Osteocyte (in vitro differentiated cells): ENCODE measurements at places on chromosomes 6 and 20. TPM values are rescaled to one million over a fixed set of nuclear protein-coding genes. Genes with fewer than 3 reads are reported as not detected.

DNA sequence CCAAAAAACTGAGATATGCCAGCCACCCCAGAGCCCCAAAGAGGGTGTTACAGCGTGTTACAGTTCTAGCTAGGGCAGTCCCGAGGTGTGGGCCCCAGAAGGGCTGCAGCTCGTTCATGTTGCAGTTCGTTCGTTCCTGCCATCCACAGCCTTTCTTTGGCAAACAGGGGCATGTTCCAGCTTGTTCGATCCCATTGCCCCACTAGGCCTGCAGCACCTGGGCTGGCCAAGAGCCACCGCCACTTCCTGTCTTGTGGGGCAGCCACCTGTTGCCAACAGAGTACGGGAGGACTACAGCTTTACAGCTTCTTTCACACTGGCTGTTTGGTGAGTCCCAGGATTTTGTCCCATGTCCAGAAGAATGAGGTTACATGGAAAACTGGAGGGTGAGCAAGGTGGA lies 198.1 kb downstream of the MMUT start:
- H3K4me3 ChIP-seq = no peak overlapping the region
- DNase-seq = no peak
- H3K4me1 ChIP-seq = no peaks in the 10 kb centered on the region
- no peak overlapping the region for H3K27ac ChIP-seq
- no peaks in the 10 kb centered on the region for H3K36me3 ChIP-seq

- H3K27me3 ChIP-seq = no peaks in the 10 kb centered on the region
- H3K4me3 ChIP-seq = no peak overlapping the region
- DNase-seq = no peak
- H3K4me1 ChIP-seq = no peaks in the 10 kb centered on the region
- H3K36me3 ChIP-seq = peaks cover 18% of the 10 kb centered on the region
- H3K27ac ChIP-seq = no peak overlapping the region
Measured at GRCh38 chr20:37755665-37756064, 61.8 kb downstream of the CTNNBL1 start.

GRCh38 chr6:157492741-157493140 lies 111.8 kb downstream of the ZDHHC14 start:
- H3K4me3 ChIP-seq = no peak overlapping the region
- H3K27ac ChIP-seq = no peak overlapping the region
- no peaks in the 10 kb centered on the region for H3K27me3 ChIP-seq

DNA sequence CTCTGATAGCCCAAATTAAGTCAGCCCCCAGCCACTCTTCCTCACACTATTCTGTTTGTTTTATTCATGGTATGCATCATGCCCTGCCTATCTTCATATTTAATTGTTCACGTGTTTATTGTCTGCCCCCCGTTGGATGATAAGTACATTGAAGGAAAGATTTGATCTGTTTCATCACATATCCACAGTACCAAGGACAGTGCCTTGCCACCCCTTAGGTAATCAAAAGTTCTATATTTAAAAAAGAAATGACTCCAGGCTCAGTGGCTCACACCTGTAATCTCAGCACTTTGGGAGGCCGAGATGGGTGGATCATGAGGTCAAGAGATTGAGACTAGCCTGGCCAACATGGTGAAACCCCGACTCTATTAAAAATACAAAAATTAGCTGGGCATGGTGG lies 10.2 kb upstream of the RIN2 start:
- DNase-seq = no peak
- H3K27ac ChIP-seq = no peak overlapping the region
- H3K27me3 ChIP-seq = no peaks in the 10 kb centered on the region
- H3K4me1 ChIP-seq = peaks cover 2% of the 10 kb centered on the region
- H3K4me3 ChIP-seq = no peak overlapping the region
- H3K36me3 ChIP-seq = no peaks in the 10 kb centered on the region

GRCh38 chr6:22020299-22021003 lies 276.4 kb downstream of the PRL start:
- no peak for DNase-seq
- H3K27me3 ChIP-seq = no peaks in the 10 kb centered on the region
- no peak overlapping the region for H3K27ac ChIP-seq
- no peak overlapping the region for H3K4me3 ChIP-seq

DNA sequence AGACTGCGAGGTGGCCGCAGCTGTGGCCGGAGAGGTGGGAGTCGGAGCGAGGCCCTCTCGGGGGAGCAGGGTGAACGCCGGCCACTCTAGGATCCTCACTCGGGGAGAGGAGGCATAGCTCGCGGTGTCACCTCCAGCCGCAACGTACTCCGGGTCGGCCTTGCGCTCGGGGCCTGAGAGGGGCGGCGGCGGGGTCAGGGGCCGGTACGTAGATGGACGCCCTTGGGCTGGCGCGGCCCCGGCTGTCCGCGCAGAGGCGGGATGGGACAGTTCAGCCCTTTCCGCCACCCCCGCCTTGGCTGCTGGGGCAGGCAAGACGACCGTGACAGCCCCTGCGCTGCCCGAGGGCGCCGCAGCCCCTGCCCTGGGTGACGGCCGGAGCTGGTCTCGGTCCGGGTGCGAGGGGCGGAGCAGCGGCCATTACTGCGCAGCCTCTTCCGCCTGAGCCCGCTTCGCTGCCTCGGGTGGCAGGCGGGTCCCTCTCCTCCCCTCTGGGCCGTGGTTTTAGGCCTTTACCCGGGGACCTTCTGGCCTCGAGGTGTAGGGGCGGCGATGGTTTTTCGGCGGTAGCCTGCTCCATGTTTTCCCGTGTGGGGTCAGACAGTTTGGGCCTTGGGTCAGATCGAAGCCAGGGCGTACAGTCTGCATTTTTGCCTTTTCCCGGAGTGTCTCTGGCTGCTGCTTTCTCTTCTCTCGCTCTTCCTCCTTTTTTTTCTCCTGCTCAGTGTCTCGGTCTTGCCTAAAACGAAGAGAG lies 405 bp downstream of the RNF146 start:
- peak overlapping the region; percentile 99 for H3K4me3 ChIP-seq
- H3K27me3 ChIP-seq = no peaks in the 10 kb centered on the region
- H3K27ac ChIP-seq = peak overlapping the region; percentile 99
- peaks cover 43% of the 10 kb centered on the region for H3K4me1 ChIP-seq
- peak; percentile 87 for DNase-seq
- H3K36me3 ChIP-seq = peaks cover 5% of the 10 kb centered on the region

DNA sequence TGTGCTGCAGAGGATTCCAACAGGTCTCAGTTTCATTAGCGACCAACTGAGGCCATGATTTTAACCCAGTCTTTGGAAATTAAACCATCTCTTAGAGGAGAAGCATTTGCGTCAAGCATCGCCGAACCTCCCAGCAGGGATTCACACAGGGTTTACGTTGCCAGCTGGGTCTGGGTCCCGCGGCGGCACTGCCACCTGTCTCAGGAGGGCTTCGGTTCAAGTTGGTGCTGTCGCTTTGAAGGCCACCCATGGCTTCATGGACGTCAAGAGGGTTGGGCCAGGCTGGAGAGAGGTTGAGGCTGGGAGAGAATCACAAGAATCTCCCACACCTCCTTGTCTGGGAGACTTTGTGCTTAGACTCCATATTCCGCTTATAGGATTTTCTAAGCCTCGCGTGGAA lies 43.0 kb upstream of the FRMD1 start:
- no peaks in the 10 kb centered on the region for H3K36me3 ChIP-seq
- no peak overlapping the region for H3K4me3 ChIP-seq
- H3K27me3 ChIP-seq = peaks cover 2% of the 10 kb centered on the region
- peaks cover 4% of the 10 kb centered on the region for H3K4me1 ChIP-seq
- H3K27ac ChIP-seq = no peak overlapping the region

GRCh38 chr6:163836876-163837690 lies 422.6 kb downstream of the QKI start:
- no peaks in the 10 kb centered on the region for H3K36me3 ChIP-seq
- peaks cover 3% of the 10 kb centered on the region for H3K27me3 ChIP-seq
- DNase-seq = no peak
- H3K4me3 ChIP-seq = no peak overlapping the region
- H3K4me1 ChIP-seq = no peaks in the 10 kb centered on the region
- no peak overlapping the region for H3K27ac ChIP-seq

The KHDC1 gene
- total RNA-seq = 4.1 and 4.5 TPM in 2 replicates
